ENCODE measurements at places on chromosomes 5 and 9. TPM values are rescaled to one million over a fixed set of nuclear protein-coding genes. Genes with fewer than 3 reads are reported as not detected.

- H3K4me1 ChIP-seq, result no peaks in the 10 kb centered on the region
- H3K36me3 ChIP-seq, result no peaks in the 10 kb centered on the region
- H3K27me3 ChIP-seq, result peaks cover 2% of the 10 kb centered on the region
These were observed 56.6 kb downstream of the RASEF start for GRCh38 chr9:83006378-83006777.

- no peaks in the 10 kb centered on the region for H3K27me3 ChIP-seq
- H3K4me1 ChIP-seq, result no peaks in the 10 kb centered on the region
- no peak overlapping the region for H3K27ac ChIP-seq
- no peak for DNase-seq
- no peak overlapping the region for H3K4me3 ChIP-seq
- peaks cover 10% of the 10 kb centered on the region for H3K36me3 ChIP-seq
These were observed 98.2 kb upstream of the GRHPR start for GRCh38 chr9:37324261-37324683.

DNA sequence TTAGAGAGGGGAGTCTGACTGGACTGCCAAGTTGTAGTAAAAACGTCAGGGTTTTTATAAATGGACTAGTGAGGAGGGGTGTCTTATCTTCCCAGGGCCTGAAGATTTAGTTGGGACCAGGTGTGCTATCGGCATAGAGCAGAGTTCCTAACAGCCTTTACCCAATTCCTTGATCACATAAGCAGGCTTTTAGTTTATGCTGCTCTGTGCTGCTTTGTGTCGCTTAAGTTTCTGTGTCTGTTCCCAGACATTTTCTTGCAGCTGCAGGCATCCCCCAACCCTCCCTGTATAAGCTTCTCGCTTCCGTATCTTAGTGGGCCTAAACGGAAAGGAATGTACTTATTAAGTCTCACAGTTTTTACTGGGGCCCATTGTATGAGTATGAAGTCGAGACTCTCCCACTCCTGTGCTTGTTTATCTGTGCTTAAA, 2.6 kb upstream of the SMC5 start:
- H3K4me3 ChIP-seq, result no peak overlapping the region
- no peak for DNase-seq
- peaks cover 9% of the 10 kb centered on the region for H3K27me3 ChIP-seq
- peaks cover 20% of the 10 kb centered on the region for H3K36me3 ChIP-seq
- H3K4me1 ChIP-seq, result peaks cover 29% of the 10 kb centered on the region

GRCh38 chr9:134293611-134294152, 32.6 kb upstream of the RXRA start:
- no peak overlapping the region for H3K4me3 ChIP-seq
- no peak overlapping the region for H3K27ac ChIP-seq
- DNase-seq, result no peak
- peaks cover 4% of the 10 kb centered on the region for H3K27me3 ChIP-seq

DNA sequence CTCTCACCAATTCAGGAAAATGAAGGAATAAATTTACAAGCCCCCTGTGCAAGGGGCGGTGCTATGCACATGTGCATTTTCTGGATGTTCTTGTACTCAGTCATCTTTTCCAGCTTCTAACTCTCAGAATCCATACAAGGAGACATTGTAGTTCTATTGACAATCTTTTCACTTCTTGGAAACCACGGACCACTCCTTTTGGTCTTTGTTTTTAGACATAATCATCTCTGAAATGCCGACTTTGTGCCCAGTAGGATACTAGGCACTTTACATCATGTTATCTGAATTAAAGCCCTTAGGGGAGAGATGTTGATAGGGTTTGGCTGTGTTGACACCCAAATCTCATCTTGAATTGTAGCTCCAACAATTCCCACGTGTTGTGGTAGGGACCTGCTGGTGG, 322.6 kb upstream of the WWC1 start:
- H3K4me1 ChIP-seq, result no peaks in the 10 kb centered on the region
- H3K4me3 ChIP-seq, result no peak overlapping the region
- no peak for DNase-seq
- no peaks in the 10 kb centered on the region for H3K36me3 ChIP-seq

GRM6 gene
- total RNA-seq, result not detected

Measured in activated T-helper 1 cell treated with anti-CD3 and anti-CD28 coated beads, Interleukin-12 subunit alpha, Interleukin-12 subunit beta, Interleukin-2, Interleukin-4 antibody, amounts not matched to agents 30 ng/mL and 10 ng/mL and 1 ng/mL, durations not matched to agents 14 hours and 24 hours and 36 hours (primary cell).